ENCODE measurements at places on chromosomes 6 and 20. TPM values are rescaled to one million over a fixed set of nuclear protein-coding genes. Genes with fewer than 3 reads are reported as not detected.

LCA5 gene
- total RNA-seq: 0.40 TPM

GDAP1L1 gene
- total RNA-seq: not detected

HFE gene
- 8.2 TPM for total RNA-seq

VNN1 gene
- total RNA-seq: 9.7 TPM

NR2E1 gene
- total RNA-seq: not detected

COL9A1 gene
- 1.6 TPM for total RNA-seq

CD83 gene
- total RNA-seq: 2.6 TPM

CNR1 gene
- 3.4 TPM for total RNA-seq

SNAP25 gene
- total RNA-seq: 0.76 TPM

PNPLA1 gene
- 0.43 TPM for total RNA-seq

ADGRF4 gene
- total RNA-seq: 4.0 TPM

ENPP1 gene
- 19.9 TPM for total RNA-seq

FLRT3 gene
- total RNA-seq: 4.2 TPM

ABHD12 gene
- total RNA-seq: 42.4 TPM

DEF6 gene
- total RNA-seq: 10.3 TPM

HEBP2 gene
- 90.0 TPM for total RNA-seq

CPXM1 gene
- 2.3 TPM for total RNA-seq

SYCP2L gene
- total RNA-seq: not detected

NOX3 gene
- not detected for total RNA-seq

EYS gene
- total RNA-seq: 1.3 TPM
